BJ (cell line): ENCODE measurements at places on chromosomes 6 and 20. TPM values are rescaled to one million over a fixed set of nuclear protein-coding genes. Genes with fewer than 3 reads are reported as not detected.
A peak's percentile ranks its signal among the peaks of the same experiment; 100 is the strongest.

Gene AVP
- not detected in 2 replicates for polyA plus RNA-seq

Gene B3GALT4
- polyA plus RNA-seq: 2.2 and 4.0 TPM in 2 replicates

Gene PAK5
- not detected in 2 replicates for polyA plus RNA-seq

Gene DBNDD2
- polyA plus RNA-seq: 69.4 and 77.0 TPM in 2 replicates

Gene NHSL1
- polyA plus RNA-seq: 3.3 and 3.6 TPM in 2 replicates

Gene BAG2
- polyA plus RNA-seq: 11.2 and 22.1 TPM in 2 replicates

Gene C6orf52
- polyA plus RNA-seq: 0.28 and 0.74 TPM in 2 replicates

Gene PTCRA
- not detected in 2 replicates for polyA plus RNA-seq

Gene TFAP2B
- polyA plus RNA-seq: not detected in 2 replicates

Gene GJA1
- polyA plus RNA-seq: 175 and 306 TPM in 2 replicates

Gene STMND1
- 0.05 and 0.16 TPM in 2 replicates for polyA plus RNA-seq

DNA sequence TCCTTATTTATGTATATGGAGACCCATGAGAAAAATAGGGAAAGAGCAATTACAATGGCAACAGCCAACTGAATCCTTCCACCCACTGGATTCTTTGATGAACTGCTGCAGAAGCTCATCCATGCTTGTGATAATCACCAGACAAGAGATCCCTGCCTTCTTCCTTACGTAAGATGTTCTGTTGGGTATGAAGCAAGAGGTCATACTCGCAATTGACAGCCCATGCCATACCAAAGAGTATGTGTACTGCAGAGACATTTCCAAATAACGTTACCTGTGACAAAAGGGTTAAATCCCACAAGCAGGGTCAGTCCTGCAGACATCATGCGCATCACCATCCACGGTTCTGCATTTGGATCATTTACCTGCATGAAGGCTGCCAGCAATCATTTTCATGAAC lies 27.8 kb downstream of the ELOVL5 start:
- no peak for DNase-seq

DNA sequence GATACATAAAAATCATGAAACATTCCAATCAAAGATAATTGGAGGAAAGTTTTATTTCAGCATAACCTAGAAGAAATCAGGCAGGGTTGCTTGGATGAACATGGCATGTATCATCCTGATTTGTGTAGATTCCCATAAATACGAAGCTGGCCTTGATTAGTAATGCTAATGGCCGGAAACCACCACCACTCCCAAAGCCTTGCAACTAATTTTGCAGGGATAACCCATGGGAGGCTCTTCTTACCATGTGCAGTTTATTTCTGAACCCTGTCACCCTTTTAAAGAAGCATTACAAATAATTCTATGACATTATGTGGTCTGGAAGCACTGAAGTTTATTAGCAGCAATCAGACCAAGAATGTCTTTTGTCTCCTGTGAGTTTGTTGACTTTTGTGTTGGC lies 80.8 kb downstream of the AIG1 start:
- peak; percentile 85 for DNase-seq

DNA sequence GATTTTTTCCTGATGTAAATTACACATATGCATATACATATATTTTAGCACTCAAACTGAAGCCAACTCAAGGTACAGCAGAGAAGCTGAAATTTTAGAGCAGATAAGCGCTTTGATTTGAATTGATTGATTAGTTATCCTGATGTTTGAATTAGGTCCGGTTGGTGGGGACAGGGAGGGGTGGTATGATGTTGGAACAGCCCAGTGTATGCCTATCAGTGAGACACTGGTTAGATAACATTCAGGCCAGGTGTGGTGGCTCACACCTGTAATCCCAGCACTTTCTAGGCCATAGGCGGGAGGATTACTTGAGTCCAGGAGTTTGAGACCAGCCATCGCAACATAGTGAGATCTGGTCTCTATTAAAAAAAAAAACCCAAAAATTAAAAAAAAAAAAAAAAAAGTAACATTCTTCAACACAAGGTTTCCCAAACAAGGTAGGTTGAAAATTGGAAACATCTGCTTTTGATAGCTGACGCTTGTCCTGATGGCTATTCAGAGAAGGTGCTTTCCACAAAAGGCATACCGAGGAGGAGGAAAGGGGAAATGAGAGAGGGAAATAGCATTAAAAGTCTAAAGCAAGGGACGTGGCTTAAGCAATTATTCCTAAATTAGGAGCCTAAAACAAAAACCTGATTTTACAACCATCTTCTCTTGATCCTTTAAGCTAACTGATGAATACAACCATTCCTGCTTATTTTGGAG lies 288.4 kb upstream of the JARID2 start:
- DNase-seq: no peak

GRCh38 chr20:14948416-14948815 lies 611.0 kb upstream of the FLRT3 start:
- no peak for DNase-seq

- DNase-seq: no peak
These were observed 123.1 kb downstream of the CDKAL1 start for GRCh38 chr6:20657274-20657800.

- DNase-seq: no peak
These were observed 188.2 kb downstream of the ADGRG6 start for GRCh38 chr6:142489722-142490610.

GRCh38 chr6:22765015-22765414 lies 195.6 kb downstream of the HDGFL1 start:
- no peak for DNase-seq

GRCh38 chr6:73644941-73645591 lies 8.7 kb downstream of the SLC17A5 start:
- no peak for DNase-seq

- DNase-seq: no peak
These were observed 44.3 kb upstream of the IRF4 start for GRCh38 chr6:347232-347631.

DNA sequence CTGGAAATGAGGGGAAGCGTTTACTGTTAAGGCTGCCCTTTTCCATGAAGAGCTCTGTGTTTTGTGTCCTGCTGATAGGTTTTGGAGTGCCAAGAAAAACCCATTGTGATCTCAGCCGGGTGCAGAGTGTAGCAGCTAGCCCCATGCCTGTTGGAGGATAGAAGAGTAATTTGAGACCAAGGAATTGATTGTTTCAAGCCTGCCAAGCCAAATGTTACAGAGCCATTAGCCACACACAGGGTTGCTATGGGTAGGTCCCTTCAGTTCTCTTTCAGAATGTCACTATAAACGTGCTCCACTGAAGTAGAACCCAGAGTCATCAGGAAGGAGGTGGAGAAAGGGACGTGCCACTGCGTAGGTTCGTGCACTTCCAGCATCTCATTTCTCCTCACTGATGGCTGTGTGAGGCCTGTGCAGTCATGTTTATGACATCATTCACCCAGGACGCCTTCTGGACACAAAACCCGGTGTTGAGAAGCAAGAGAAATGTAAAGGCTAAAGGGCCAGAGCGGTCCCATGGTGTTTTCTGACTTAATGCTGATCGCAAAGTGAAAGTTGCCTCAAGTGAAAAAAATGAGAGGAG lies 6.6 kb downstream of the GMPR start:
- DNase-seq: no peak

- DNase-seq: peak; percentile 95
These were observed 11.5 kb downstream of the SDC4 start for GRCh38 chr20:45336530-45337366.

DNA sequence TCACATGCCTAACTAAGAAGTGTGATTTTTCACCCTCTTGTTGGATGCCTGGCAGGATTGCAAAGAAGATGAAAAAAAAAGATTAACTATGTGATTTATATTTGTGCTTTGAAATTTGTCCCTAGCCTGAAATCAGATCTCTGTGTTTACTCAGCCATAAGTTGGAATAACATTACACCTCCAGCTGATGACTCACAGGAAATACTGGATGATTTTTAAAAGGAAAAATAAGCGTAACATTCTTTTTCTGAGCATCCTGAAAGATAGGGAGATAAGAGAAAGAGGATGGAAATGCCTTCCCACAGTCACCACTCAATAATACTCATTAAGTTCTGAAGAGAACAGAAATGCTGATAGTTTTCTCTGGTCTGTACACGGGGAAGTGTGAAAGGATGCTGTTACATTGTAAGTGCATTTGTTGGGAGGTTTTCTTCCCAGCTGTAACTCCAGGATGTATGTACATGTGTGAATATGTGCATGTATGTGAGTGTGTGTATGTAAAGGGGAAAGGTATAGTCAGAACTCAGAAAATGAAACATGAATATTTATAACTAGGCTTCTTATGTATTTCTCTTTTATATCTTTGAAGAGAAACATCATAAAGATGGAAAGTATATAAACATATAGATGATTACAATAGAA lies 37.4 kb upstream of the RIPPLY2 start:
- DNase-seq: no peak
